NCI-H446 treated with DMSO at 0.1 percent for 48 hours (cell line): ENCODE measurements at places on chromosomes 5 and 9.

DNA sequence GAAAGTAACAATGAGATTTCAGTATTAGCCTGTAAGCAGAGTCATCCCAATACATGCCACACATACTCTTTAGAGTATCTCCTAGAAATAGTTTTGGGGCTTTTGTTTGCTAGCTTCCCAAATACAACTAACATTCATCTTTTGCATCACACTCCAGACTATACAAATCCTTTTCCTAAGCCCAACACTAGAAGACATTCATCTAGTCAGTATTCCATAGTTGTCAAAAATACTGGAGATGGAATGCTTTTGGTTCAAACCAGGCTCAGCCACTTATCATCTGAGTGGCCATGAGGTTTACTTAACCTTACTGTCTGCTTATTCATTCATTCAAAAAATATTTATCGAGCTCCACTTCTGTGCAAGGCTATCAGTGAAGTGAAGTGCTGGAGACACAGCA, 205.1 kb upstream of the SGCD start:
- no peak for DNase-seq

- DNase-seq = no peak
Observed at GRCh38 chr9:11506980-11507379, 894.2 kb upstream of the PTPRD start.

- DNase-seq = no peak
Observed at GRCh38 chr9:107778661-107779060, 289.1 kb upstream of the KLF4 start.

GRCh38 chr9:106878934-106879333, 16.0 kb downstream of the ZNF462 start:
- DNase-seq = peak; percentile 67
